ENCODE measurements at places on chromosomes 6 and 20. TPM values are rescaled to one million over a fixed set of nuclear protein-coding genes. Genes with fewer than 3 reads are reported as not detected.

GRCh38 chr6:56709650-56710049 is 67.0 kb upstream of the DST start:
- DNase-seq: no peak

- DNase-seq: no peak
Measured at GRCh38 chr6:87274660-87275274, 47.6 kb upstream of the SMIM8 start.

- DNase-seq: no peak
Measured at GRCh38 chr20:38674765-38675133, 49.5 kb upstream of the SLC32A1 start.

DNA sequence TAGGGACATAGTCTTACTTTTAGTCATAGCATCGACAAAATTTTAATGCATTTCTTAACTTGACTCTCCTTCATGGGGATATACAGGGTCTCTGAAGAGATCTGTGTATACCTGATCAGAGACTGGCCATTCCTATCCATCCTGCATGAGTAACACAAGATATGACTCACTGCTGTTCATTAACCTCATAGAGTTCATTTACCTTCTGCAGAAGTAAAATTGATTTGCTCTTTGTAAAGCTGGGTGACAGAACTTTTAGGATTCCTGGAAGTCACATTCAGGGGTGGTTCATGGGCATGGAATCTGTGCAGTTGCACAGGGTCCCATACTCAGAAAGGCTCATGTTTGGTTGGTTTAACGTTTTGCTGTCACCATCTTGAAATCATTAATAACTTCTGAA is 53.2 kb downstream of the PDE7B start:
- DNase-seq: no peak

DNA sequence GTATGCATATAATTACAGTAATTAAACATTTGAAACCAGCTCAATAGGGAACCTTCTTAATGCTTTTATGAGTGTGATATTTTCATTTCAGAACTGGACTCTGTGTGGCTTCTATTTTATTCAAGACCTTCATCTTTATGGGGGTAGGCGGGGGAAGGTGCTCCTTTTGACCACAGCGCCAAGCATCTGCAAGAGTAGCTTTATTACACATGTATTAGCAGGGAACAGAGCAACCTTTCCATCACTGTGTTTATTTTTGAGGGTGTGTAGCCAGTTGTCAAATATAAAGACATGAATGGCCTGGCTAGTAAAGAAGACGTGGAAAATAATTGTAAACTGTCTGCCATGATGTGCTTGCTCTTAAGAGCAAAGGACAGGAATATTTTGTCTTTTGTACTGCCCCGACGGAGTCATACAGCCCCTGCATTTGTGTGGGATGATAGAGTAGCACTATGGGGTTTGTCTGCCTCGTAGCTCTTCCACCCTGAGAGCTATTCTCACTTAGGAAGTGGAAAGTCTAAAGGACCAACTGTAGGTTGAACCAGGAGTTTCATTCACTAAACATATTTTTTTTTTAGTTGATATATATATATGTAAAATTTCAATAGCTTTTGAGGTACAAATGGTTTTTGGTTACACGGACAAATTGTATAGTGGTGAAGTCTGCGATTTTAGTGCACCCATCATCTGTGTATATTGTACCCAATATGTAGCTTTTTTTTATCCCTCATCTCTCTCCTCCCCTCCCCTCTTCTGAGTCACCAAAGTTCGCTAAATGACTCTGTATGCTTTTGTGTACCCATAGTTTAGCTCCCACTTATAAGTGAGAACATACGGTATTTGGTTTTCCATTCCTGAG is 91.2 kb downstream of the CARMIL1 start:
- DNase-seq: no peak

DNA sequence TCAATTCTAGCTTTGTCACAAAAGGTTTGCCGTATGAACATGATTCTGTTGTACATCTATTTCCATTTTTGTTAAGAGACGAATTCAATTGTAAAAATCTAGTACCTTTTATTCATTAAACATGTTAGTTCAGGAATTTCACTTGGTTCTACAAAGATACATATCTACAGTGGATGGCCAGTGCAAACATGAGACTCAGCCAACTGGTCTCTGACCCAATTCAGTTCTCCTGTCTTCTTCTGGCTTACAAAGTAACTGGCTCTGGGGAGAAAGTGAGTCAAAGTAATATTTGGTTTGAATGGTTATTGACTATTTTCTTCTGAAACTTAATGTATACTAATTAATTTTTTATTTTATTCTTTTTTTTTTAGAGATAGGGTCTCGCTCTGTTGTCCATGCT is 70.0 kb downstream of the ESR1 start:
- no peak for DNase-seq

DNA sequence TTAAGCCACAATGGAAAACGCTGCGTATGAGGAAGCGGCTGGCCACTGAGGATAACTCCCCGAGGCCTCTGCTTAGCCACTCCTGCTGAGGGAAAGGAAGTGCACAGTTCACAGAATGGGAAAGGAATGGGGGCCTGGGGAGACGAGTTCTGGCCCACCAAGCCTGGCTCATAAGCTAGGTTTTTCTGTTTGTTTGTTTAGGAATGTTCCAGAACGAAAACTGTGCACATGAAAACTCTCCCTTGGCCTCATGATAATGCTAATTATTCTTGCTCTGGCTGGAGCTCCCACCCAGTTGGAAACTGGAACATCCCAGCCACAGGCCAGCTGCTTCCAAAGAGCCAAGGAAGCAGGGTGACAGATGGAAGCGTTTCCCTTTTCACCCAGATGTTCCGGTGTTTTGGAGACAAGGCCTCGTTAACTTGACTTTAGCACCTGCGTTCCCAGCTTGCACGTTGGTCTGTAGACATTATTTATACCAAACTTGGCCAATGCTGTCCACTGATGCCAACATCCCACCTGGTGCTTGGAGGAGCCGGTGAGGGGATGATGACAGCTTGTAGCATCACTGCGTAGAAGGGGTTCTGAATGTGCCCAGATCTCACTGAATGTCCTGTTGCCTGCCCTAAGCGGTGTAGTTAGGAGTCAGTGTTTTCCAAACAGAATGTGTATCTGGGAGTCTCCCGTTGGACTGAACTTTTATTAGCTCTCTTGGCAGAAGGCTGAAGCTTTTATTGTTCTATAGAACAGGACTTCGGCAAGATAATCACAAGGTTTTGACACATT is 34.5 kb downstream of the APCDD1L start:
- DNase-seq: no peak

DNA sequence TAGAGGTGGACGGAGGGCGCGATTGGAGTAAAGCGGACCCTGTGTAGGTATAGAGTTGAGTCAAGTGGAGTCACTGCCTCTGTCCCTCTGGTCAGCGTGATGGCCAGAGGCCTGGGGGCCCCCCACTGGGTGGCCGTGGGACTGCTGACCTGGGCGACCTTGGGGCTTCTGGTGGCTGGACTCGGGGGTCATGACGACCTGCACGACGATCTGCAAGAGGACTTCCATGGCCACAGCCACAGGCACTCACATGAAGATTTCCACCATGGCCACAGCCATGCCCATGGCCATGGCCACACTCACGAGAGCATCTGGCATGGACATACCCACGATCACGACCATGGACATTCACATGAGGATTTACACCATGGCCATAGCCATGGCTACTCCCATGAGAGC is 479 bp downstream of the SLC39A7 start:
- DNase-seq: no peak

The LGSN gene
- 1.6 TPM for polyA plus RNA-seq

The COMMD7 gene
- 67.5 TPM for polyA plus RNA-seq

The NKX2-4 gene
- polyA plus RNA-seq: not detected
